CMK (cell line): ENCODE measurements at places on chromosomes 11 and 22.

DNA sequence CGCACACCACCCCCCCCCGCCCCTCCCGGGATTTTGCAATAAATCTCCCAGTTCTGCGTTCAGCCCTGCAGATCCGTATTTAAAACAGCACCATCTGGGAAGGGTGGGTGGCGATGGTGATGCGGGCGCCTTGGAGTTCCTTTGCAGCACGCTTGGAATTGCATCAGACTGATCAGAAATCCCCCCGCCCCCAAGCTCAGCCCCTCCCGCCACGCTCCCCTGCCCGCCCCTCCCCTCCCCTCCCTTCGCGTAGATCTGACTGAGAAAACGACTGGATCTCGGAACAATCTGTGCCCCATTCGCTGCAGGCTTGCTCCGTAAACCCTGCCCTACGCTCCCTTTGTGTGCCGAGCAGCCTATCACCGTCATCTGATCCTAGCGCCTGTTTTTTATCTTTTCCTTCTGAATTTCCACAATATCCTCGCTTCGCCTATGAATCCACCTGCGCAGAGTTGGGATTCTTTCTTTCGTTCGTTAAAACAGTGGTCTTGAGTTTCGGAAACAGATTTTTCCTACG lies 18.1 kb upstream of the BDNF start:
- DNase-seq: no peak

GRCh38 chr22:29838599-29838956 lies 504 bp upstream of the ASCC2 start:
- DNase-seq: no peak

- DNase-seq: no peak
These were observed 47.5 kb downstream of the NOX4 start for GRCh38 chr11:89443361-89444322.

DNA sequence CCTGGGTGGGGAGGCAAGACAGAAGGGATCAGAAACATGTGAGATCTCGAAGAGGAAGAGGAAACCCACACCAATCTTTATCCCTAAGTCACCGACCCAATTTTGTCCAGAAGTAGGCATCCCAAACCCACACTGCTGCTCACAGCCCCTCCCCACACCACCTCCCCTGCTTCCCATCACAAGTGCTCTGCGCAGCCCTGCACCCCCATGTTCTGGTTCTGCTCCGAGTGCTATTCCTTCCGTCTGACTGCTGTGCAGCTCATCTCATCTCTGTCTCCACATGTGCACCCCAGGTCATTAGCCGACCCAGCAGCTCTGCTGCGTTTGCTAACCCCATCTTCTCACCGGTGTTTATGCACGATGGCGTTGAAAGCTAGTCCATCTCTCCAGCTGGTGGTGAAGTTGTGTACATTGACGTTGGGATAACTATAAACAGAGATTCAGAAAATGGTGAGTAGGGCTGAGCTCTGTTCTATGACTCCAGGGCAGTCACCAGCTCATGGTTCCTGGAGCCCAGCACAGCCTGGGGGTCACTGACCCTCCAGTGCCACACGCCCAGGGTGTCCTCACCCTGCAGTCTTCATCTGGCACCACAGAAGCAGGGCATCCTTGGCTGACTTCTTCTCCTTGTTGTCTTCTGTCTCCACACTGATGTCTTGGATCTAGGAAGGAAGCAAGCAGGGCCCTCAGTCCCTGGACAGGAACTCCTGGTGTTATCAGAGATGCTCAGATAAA lies 15.1 kb downstream of the SPTBN2 start:
- peak; percentile 49 for DNase-seq

DNA sequence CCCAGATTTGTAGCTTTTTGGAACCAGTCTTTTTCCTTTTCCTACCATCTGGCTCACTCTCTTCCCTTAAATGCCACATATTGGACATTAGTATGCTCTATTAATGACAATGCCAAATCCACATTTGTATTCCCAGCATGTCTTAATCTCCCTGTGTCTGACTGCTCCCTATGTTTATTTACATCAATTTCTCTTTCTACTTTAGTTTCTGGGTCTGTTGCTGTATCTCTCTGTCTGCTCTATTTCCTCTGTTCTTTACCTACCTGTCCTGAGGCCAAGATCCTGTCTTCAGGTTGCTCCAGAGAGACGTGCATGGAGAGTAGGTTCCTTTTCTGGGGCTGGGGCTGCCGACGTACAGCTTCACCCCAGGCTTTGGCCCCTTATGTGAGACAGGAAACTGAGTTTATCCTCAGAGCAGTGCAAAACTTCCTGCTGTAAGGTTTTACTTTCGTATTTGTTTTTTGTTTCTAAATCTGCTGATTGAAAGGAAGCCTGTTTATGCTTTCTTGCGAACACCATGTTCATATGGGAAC lies 25.6 kb downstream of the OR2AG2 start:
- DNase-seq: no peak

DNA sequence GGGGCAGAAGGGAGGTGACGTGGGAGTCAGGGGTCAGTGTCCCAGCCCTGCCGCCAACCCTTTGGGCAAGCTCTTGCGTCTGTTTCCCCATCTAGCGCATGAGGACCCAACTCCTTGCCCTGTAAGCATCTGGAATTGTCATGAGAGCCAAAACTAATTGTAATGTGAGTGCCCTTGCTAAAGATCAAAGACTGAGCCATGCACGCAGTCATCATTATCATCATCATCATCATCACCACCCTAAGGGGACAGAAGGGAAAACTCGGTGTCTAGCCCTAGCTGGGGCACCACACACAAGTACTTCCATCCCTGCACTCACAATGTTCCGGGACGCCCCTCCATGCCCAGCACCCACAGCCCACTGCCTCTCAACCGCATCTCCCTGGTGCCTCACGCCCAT lies 2.5 kb downstream of the LIF start:
- DNase-seq: no peak

GRCh38 chr11:78764946-78765345 lies 190.3 kb upstream of the NARS2 start:
- DNase-seq: no peak

GRCh38 chr11:123381817-123382554 lies 48.1 kb upstream of the GRAMD1B start:
- DNase-seq: no peak

DNA sequence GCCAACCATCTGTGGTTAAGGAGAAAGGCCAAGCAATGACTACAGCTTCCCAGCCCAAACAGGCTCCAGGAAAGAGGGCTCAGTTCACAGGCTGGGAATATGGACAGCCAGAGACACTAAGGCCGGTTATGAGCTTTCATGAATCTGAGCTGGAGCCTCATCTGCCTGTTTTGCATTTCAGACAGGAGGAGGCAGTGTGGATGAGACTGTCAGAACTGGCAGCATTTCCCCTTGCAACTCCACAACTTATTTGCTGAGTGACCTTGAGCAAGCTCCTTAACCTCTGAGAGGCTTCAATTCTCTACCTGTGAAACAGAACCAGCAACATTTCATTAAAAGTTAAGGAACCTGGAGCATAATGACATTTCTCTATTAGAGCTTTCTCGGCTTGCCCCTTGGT lies 264.0 kb downstream of the ETS1 start:
- DNase-seq: no peak

GRCh38 chr22:26665813-26666231 lies 8.4 kb downstream of the MIAT start:
- no peak for DNase-seq

GRCh38 chr22:50014655-50015401 lies 2.3 kb upstream of the IL17REL start:
- DNase-seq: no peak

DNA sequence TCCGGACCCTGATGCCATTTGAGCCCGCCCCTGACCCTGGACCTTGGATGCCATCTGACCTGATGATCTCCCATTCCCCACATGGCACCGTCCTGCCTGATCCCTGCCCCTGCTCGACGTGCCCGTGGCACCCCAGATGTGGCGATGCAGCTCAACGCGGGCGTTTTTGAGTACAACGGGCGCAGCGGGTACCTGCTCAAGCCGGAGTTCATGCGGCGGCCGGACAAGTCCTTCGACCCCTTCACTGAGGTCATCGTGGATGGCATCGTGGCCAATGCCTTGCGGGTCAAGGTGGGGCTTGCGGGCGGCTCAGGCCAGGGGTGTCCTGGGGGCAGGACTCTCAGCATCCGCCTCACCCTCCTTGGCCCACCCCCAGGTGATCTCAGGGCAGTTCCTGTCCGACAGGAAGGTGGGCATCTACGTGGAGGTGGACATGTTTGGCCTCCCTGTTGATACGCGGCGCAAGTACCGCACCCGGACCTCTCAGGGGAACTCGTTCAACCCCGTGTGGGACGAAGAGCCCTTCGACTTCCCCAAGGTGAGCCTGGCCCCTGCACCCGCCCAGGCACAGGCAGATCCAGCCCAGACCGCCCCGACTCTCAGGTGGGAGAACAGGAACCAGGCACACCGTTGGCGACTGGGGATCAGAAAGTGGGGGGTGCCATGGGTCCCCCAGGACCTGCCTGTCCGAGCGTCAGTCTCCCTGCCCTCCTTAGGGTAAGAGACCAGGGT lies 11.1 kb downstream of the PLCB3 start:
- no peak for DNase-seq

DNA sequence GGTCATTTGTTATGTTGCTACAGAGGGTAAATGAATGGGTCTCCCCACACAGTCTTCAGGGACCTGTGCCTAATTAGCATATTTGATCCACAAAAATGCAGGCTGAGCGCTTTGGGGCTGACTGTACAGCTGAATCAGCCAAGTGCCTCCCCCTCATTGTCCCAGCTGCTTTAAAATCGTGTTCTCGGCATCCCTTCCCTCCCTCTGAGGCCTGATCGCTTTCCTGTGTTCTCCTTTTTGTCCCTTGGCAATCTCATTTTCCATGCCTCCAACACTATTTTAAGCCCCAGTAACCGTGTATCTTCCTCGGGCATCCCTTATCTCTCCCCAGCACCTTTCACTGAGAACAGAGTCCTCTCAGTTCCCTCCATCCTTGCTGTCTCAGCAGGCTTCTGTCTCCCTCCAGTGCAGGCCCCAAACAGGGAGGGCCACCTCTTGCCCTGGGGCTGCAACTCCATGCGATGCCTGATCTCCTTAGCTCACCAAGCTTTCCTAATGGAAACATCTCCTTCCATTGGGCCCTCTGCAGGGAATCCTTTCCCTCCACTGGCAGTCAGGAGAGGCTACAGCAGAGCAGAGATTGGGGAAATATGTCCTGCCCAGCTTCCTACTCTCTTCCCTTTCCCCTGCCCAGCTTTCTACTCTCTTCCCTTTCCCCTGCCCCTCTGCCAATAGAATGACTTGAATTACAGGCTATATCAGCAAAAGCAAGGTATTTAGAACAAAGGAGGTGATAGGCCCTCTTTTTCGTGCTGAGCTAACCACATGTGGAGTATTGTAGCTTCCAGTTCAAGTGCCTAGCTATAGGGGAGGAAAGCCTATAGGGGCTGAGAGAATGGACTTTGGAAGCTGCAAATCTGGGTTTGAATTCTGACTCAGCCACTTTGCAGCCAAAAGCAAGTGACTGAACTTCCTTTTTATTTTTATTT lies 13.8 kb downstream of the UQCR10 start:
- no peak for DNase-seq

- DNase-seq: no peak
These were observed 105.1 kb downstream of the FEZ1 start for GRCh38 chr11:125390946-125391345.

- no peak for DNase-seq
These were observed 50.9 kb downstream of the APOL1 start for GRCh38 chr22:36303874-36304273.

GRCh38 chr22:23893121-23893944 lies 850 bp upstream of the MIF start:
- DNase-seq: no peak

DNA sequence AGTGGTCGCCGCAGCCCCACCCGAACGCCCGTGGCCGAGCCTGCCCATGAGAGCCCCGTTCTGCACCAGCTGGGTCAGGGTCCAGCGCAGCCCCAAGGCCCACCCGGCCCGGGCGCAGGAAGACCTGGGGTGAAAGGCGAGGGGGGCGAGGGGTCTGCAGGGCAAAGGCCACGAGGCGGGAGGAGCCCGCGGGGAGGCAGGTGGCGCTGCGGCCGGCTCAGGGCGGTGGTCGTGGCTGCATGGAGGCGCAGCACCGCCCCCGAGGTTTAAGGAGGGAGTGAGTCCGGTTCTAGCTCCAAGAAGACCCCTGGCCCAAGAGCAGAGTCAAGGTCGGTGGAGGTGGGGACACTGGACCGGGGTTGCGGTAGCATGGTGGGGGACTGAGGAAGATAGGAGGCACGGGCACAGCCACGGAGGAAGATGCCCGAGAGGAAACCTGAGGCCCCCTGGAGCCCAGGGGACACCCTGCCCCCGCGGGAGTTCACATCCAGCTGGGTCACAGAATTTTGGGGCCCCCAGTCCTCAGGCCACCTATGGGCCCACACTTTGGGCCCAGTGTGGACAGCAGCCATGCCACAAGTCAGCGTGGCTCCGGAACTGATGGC lies 514 bp upstream of the HDAC10 start:
- no peak for DNase-seq

- DNase-seq: no peak
These were observed 13.9 kb downstream of the SLC35E4 start for GRCh38 chr22:30649430-30650007.

DNA sequence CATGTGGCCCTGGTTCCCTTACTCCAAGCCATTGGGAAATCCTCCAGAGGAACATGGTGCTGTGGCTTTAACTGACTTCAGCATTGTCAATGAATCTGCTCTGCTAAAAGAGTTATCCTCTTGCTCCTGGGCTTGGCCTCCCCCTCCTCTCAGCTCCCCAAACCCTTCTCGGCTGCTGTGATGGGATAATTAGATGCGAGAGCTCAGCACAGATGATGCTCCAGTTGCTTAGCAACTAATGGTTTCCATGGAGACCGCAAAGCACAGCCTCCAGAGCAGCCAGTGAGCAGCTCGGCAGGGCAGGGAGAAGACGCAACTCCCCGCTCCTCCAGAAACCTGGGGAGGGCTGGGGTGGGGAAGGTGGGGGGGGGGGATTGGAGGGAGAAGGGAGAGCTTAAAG lies 2.8 kb upstream of the UPK2 start:
- no peak for DNase-seq

- DNase-seq: no peak
These were observed 388.1 kb upstream of the CCDC90B start for GRCh38 chr11:83674102-83674896.

DNA sequence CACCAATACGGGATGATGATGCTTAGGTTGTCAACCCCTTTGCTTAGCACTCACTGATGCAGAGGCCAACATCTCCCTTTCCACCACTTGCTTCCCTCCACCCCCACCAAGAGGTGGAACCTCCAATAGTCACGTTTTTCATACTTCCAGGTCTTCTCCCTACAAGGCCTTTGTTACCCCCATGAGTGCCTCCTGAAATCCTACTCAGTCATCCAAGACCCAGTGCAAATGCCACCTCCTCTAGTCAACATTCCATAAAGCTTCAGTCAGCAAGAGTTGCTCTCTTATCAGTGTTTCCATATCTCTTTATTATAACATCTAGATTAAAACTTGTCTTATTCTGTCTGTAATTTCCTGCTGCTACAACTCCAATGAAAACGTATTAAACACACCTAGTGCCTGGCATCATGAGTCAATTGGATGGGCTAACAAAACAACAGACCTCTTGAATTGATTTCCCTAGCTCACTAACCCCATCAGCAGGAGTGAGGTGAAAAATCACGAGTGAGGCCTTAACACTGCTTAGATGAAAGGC lies 370.7 kb upstream of the CCDC90B start:
- no peak for DNase-seq

GRCh38 chr11:69048031-69048693 lies 570 bp upstream of the TPCN2 start:
- no peak for DNase-seq
